ENCODE measurements at places on chromosomes 16 and 17.

DNA sequence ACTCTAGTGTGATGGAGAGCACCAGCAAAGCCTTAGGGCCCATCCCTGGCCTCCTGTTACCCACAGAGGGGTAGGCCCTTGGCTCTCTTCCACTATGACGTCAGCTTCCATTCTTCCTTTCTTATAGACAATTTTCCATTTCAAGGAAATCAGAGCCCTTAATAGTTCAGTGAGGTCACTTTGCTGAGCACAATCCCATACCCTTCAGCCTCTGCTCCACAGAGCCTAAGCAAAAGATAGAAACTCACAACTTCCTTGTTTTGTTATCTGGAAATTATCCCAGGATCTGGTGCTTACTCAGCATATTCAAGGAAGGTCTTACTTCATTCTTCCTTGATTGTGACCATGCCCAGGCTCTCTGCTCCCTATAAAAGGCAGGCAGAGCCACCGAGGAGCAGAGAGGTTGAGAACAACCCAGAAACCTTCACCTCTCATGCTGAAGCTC lies at the start of gene CCL8:
CCL8 (plus strand) TSS at position 397 of the 445 bp plus-strand sequence. CDS start 67 bp downstream, outside the sequence.
- no peak for DNase-seq

DNA sequence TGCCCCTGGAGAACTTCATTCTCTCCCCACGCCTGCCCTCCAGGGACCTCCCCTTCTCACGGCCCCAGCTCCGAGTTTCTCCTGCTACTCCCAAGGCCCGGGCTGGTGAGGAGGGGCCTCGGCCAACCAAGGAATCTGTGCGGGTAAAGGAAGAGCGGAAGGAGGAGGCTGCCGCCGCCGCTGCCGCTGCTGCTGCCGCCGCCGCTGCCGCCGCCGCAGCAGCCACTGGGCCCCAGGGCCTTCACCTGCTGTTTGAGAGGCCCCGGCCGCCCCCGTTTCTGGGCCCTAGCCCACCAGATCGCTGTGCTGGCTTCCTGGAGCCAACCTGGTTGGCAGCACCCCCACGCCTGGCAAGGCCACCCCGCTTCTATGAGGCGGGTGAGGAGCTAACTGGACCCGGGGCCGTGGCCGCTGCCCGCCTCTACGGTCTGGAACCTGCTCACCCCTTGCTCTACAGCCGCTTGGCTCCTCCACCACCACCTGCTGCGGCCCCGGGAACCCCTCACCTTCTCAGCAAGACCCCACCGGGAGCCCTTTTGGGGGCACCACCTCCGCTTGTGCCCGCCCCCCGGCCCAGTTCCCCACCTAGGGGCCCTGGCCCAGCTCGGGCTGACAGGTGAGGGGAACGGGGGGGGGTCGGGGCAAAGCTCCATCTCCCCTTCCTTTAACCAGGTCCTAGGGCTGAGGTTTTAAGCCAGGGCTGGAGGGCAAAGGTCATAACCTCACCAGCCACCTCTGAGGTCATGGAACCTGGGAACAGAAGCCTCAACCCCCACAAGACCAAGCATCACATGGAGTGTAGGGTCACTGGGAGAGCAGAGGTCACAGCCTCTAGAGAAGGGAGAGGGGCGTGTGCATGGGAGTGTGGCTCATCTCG lies 11.0 kb downstream of the FBRS start:
- no peak for DNase-seq

GRCh38 chr17:78589885-78590284 lies 12.7 kb upstream of the DNAH17 start:
- no peak for DNase-seq

DNA sequence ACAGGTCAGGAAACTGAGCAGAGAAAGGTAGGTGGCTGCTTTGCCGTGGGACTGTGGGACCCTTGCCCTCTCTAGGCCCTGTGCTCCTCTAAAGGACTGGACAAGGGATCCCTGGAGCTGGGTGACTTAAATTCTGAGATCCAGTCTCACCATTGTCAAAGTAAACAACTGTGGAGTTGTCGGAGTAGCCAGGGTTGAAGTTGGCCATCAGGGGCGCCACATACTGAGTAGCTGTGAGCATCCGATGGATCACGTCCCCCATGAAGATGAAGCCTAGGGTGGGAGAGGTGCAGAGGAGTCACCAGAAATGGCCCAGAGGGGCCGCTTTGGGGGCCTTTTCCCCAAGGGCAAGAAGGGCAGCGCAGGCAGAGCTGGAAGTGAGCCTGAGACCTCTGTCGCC lies 43.5 kb downstream of the PLXDC1 start:
- DNase-seq = no peak

Data from neuronal stem cell (in vitro differentiated cells).